AG20443 (cell line): ENCODE measurements at places on chromosomes 2 and 18.

- peak; percentile 67 for DNase-seq
Observed at GRCh38 chr2:37795938-37796337, 124.5 kb upstream of the CDC42EP3 start.

GRCh38 chr2:182636699-182637098 is 79.4 kb upstream of the DNAJC10 start:
- no peak for DNase-seq

- no peak for DNase-seq
Observed at GRCh38 chr18:10067670-10068659, 154.1 kb downstream of the VAPA start.

DNA sequence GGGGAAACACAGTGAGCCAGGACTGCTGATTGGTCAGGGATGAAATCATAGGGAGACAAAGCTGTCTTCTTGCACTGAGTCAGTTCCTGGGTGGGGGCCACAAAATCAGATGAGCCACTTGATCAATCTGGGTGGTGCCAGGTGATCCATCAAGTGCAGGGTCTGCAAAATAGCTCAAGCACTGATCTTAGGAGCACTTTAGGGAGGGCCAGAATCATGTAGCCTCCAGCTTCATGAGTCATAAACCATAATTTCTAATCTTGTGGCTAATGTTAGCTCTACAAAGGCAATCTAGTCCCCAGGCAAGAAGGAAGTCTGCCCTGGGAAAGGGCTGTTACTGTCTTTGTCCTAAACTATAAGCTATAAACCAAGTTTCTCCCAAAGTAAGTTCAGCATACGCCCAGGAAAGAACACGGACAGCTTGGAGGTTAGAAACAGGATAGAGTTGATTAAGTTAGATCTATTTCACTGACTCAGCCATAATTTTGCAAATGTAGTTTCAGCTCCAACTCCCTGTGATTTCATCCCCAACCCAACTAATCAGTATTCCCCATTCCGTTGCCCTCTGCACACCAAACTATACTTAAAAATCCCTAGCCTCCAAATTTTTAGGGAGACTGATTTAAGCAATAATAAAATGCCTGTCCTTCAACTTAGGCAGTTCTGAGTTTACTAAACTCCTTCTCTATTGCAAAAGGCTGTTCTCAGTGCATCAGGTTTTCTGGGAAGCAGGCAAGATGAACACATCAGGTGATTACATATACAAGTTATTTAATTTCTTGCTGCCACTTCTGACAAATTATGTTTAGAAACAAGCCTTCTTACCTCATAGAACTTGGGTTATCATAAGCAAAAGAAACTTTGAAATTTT is 226.9 kb upstream of the SPOPL start:
- DNase-seq = no peak

GRCh38 chr2:217886091-217886490 is 116.7 kb downstream of the TNS1 start:
- DNase-seq = no peak

DNA sequence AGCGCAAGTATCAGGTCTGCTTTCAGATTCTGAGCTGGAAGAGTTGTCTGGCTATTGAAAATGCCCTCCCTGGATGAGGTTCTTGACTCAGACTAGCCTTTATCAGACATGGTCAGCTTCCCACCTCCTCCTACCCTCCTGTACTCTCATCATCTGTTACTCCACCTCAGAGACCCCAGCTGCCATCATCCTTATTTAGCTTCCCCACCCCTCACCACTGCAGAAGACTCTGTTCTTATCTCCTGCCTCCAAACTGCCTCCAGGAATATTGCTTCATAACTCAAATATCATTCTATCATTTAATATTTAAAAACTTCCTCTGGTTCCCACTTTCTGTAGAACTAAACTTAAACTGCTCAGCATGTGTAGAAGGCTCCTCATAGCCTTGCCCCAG is 31.1 kb upstream of the PPP3R1 start:
- DNase-seq = no peak

- DNase-seq = no peak
Observed at GRCh38 chr2:14896330-14897030, 264.0 kb downstream of the LRATD1 start.

DNA sequence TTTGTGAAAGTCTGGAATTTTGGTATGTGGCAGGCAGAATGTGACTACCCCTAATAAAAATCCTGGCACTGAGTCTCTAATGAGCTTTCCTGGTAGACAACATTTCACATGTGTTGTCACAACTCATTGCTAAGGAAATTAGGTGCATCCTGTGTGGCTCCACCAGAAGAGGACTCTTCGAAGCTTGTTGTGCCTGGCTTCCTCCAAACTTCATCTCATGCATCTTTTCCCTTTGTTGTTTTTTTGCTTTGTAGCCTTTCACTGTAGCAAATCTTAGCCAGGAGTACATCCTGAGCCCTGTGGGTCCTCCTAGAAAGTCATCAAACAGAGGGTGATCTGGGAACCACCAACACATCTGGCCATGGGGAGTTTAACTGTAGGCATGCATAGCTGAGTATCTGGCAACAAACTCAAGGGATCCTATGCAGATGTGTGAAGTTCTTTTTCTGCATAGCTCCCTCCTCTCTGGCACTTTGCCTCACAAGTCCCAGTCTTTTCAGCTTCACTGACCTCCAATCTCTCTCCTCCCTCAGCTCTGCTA is 42.1 kb upstream of the SERTAD2 start:
- peak; percentile 16 for DNase-seq

- DNase-seq = no peak
Observed at GRCh38 chr2:127860130-127860529, 2.2 kb upstream of the POLR2D start.

DNA sequence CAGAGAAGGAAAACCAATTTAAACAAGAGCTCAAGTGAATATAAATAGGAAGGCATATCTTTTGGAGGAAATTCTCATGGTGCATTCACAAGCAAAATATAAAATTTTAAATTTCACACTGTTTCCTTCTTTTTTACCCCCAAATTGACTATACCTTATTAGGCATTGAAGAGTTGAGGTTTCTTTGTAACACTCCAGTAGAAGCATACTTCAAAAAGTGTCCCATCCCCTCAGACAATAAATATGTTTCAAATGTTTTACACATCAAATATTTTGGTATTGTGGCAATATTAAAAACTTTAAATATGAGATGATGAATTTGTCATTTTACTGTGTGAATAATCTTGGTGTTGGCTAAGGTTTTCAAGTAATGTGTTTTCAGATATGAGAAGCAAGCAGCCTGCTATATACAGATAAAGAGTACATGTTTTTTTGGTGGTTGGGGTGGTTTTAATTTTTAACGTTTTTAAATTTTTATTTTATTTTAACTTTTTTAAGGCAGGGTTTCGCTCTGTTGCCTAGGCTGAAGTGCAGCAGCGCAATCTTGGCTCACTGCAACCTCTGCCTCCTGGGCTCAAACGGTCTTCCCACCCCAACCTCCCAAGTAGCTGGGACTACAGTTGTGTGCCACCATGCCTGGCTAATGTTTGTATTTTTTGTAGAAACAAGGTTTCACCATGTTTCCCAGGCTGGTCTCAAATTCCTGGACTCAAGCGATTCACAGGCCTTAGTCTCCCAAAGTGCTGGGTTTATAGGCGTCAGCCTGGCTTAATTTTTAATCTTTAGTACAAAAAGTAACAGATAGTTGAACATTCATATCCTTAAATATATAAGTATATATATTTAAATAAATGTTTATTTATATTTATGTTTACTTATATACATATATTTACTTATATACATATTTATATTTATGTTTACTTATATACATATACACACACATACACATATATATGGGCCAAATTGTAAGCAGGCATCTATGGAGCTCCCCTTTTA is 36.5 kb upstream of the DLX1 start:
- no peak for DNase-seq
